ENCODE measurements at places on chromosomes 7 and 10.

DNA sequence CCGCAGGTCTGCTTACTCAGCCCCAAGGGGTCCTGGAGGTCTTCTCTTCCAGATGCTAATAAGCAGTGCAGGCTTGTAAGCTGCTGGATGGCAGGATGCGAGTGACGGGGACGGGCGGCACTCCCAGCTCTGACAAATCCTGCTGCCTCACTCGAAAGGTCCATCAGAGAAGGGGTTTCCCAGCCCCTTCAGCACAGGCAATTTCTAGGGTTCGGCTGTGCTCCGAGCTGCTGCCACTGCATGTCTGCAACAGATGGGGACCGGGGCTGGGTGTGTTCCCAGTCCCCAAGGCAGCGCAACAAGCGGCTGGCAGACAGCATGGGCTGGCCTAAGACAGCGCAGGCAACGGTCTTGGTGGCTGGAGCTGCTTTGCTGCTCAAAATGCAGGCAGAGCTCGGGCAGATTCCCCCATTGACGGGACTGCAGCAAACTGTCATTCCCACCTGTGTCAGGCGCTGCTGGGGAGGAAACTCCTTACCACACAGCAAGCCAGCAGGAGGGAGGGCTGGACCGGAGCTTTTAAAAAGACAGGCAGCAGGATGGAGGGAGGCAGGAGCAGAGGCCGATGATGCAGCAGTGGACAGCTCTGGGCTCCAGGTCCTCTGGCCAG, 62.4 kb downstream of the PRKAG2 start:
- DNase-seq: no peak

- DNase-seq: no peak
These were observed 185.9 kb upstream of the ASAH2 start for GRCh38 chr10:50437248-50437647.

- no peak for DNase-seq
These were observed 32.9 kb downstream of the AUTS2 start for GRCh38 chr7:69631131-69631530.

- DNase-seq: no peak
These were observed 42.6 kb downstream of the HOXA1 start for GRCh38 chr7:27053153-27053552.

DNA sequence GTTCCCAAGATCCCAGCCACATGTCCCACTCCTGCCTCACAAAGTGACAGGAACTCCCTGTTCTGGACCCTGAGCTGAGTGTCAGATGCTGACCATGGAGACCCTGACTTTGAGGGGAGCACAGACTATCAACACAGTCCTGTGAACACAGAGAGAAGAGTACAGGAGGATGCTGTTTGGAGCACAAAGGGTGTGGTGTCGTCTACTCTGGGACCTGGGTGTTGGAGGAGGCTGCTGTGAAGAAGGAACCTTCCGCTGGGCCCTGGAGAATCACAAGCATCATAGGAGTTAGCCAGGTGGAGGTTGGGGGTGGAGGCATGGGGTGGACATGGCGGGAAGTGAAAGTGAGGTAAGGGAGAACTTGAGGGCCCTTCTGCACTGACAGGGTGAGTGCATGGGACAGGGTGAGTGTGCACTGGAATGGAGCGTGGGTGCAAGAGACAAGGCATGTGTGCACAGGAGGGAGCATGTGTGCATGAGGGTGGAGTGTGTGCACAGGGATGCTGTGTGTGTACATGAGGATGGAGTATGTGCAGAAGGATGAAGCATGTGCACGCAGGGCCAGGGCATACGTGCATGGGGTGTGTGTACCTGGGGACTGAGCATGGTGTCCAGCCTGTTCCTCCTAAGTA, 70.7 kb upstream of the ANTXRL start:
- no peak for DNase-seq
